Type B pancreatic cell (in vitro differentiated cells): ENCODE measurements at places on chromosomes 5 and 9. TPM values are rescaled to one million over a fixed set of nuclear protein-coding genes. Genes with fewer than 3 reads are reported as not detected.

Gene CSF1R
- 1.6 and 4.0 TPM in 2 replicates for total RNA-seq

Gene TRAF1
- 1.9 and 3.1 TPM in 2 replicates for total RNA-seq

- no peaks in the 10 kb centered on the region for H3K27me3 ChIP-seq
- peak overlapping the region; percentile 84 for H3K4me3 ChIP-seq
- peak overlapping the region; percentile 56 for H3K27ac ChIP-seq
- no peaks in the 10 kb centered on the region for H3K36me3 ChIP-seq
- no peak for DNase-seq
- H3K4me1 ChIP-seq: peaks cover 42% of the 10 kb centered on the region
These were observed 209.3 kb downstream of the DEPDC1B start for GRCh38 chr5:60490597-60491166.

GRCh38 chr9:115649991-115650472, 503.6 kb upstream of the PAPPA start:
- peaks cover 4% of the 10 kb centered on the region for H3K27me3 ChIP-seq
- DNase-seq: no peak
- H3K27ac ChIP-seq: no peak overlapping the region
- H3K36me3 ChIP-seq: no peaks in the 10 kb centered on the region

Gene PCDHAC1
- 6.7 and 9.2 TPM in 2 replicates for total RNA-seq

DNA sequence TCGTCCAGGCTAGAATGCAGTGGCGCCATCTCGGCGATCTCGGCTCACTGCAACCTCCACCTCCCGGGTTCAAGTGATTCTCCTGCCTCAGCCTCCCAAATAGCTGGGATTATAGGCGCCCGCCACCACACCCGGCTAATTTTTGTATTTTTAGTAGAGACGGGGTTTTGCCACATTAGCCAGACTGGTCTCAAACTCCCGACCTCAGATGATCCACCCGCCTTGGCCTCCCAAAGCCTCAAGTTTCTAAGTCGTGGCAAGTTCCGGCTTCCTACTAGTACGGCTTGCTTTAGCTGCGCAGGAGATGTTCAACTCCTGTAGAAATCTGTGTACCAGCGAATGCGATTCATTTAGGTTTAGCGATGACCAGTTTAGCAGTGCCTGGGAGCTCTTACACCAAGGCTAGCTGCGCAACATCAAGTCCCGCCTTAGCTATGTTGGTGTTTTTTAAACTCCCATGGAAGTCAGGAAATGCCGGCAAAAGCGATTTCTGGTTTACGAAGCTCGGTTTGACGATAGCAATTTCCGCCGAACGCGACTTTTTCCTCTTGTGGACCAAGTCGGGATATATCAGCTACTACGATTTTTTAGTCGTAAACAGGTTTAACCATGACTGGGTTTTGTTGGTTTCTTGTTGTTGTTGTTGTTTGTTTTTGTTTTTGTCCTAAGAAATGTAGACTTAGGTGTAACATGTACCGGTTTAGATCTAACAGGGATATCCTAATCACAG, 46.4 kb downstream of the ANXA2R start:
- H3K27ac ChIP-seq: peak overlapping the region; percentile 52
- H3K36me3 ChIP-seq: no peaks in the 10 kb centered on the region
- H3K4me3 ChIP-seq: peak overlapping the region; percentile 85
- no peak for DNase-seq

Gene CTSV
- 6.7 and 11.3 TPM in 2 replicates for total RNA-seq

Gene NPR3
- total RNA-seq: 13.7 and 116 TPM in 2 replicates

Gene C1QTNF3
- 3.2 and 5.1 TPM in 2 replicates for total RNA-seq

Gene PFN3
- total RNA-seq: not detected in 2 replicates

GRCh38 chr9:19445452-19445851, 36.6 kb downstream of the ACER2 start:
- no peaks in the 10 kb centered on the region for H3K27me3 ChIP-seq
- no peaks in the 10 kb centered on the region for H3K4me1 ChIP-seq
- peaks cover 8% of the 10 kb centered on the region for H3K36me3 ChIP-seq
- no peak overlapping the region for H3K4me3 ChIP-seq
- H3K27ac ChIP-seq: no peak overlapping the region

GRCh38 chr9:116629634-116630033, 57.5 kb upstream of the TRIM32 start:
- H3K4me1 ChIP-seq: peaks cover 16% of the 10 kb centered on the region
- no peak for DNase-seq
- H3K4me3 ChIP-seq: no peak overlapping the region

DNA sequence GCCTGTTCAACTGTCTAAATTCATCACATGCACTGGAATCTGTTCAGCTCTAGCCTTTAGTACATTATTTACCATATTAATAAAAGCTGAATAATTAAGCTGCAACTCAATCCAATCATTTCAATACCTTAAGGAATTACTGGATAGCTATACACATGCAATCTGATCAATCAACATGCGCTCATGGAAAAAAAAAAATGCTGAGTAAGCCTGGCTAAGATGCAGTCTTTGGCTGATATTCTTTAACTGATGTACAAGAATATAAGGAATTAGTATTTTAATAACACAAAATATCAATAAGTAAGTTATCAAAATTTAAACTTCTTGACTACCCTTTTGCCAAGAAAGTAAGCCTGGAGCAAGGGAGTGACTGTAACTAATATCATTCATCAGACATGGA, 15.9 kb downstream of the EFNA5 start:
- no peak overlapping the region for H3K4me3 ChIP-seq
- H3K27me3 ChIP-seq: no peaks in the 10 kb centered on the region
- peaks cover 27% of the 10 kb centered on the region for H3K4me1 ChIP-seq
- H3K27ac ChIP-seq: no peak overlapping the region

Gene SURF4
- 173 and 224 TPM in 2 replicates for total RNA-seq

DNA sequence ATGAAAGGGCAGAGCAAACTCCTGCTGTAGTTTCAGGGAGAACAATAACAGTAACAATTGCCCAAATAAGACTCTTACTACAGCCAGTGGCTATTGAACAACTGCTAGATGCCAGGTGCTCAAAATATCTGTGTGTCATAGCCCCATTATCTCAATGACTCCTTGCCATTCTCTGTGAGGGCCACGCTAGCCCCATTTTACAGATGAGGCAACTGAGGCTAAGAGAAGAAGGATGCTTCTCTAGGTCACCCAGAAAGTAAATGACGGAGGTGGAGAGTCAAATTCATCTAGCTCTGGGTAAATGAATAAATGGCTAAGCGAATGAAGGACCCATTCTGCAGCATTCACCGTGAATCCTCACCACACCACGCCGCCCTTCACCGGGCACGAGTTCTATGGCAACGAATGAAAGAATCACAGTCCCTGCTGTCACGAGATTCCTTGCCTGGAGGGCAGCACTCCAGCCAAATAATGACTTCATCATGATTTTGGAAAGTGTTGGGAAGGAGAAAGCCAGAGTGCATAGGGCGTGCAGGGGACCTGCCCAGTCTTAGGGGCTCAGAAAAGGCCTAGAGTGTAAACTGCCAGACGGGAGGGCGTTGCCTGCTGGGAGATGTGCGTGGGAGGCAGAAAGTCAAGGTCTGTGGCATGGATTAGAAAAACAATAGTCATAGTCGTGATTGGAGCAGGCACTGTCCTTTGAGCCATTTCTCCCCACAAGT, 147.2 kb downstream of the C9orf50 start:
- no peak overlapping the region for H3K4me3 ChIP-seq
- no peak for DNase-seq
- H3K27me3 ChIP-seq: no peaks in the 10 kb centered on the region

Gene CERCAM
- 47.3 and 60.8 TPM in 2 replicates for total RNA-seq

- DNase-seq: no peak
- H3K4me3 ChIP-seq: no peak overlapping the region
- peak overlapping the region; percentile 52 for H3K27ac ChIP-seq
- no peaks in the 10 kb centered on the region for H3K36me3 ChIP-seq
- peaks cover 32% of the 10 kb centered on the region for H3K4me1 ChIP-seq
These were observed 28.4 kb upstream of the SSBP2 start for GRCh38 chr5:81779125-81779915.

- no peaks in the 10 kb centered on the region for H3K27me3 ChIP-seq
- H3K4me3 ChIP-seq: no peak overlapping the region
- H3K27ac ChIP-seq: no peak overlapping the region
- no peaks in the 10 kb centered on the region for H3K36me3 ChIP-seq
- H3K4me1 ChIP-seq: peaks cover 37% of the 10 kb centered on the region
- no peak for DNase-seq
These were observed 131.5 kb downstream of the ZSWIM6 start for GRCh38 chr5:61463596-61463995.

DNA sequence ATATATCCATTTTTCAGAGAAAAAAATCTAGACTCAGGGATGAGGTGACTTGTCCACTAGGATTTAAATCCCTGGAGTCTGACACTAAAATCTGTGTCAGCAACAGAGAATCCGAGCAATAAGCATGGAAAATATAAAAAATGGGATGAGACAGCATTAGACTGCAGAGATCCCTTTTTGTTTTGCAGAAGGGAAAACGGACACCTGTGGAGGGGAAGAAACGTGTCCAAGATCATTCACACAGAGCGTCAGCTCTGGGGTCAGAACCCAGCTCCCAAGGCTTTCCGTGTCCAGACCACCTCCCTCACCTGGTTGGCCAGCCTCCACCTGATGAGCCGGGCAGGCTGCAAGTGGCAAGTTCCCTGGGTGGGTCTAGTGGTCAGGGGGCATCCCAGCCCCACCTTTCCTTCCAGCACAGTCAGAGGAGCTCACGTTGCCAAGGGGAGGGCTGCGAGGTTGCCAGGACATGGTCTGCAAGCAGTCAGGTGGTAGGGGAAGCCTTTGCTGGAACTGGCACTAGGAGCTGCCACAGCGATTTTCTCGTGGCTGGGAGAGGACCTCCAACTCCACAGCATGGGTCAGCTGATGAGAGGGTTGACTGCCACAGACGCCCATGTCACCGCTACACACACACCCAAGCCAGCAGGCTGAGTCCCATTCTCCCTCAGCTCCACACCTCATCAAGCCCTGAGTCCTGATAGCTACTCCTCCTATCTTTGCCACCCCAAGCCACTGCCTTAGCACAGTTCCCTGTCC, 65.9 kb upstream of the CPLX2 start:
- no peaks in the 10 kb centered on the region for H3K4me1 ChIP-seq
- H3K4me3 ChIP-seq: no peak overlapping the region
- peaks cover 35% of the 10 kb centered on the region for H3K27me3 ChIP-seq
- no peak overlapping the region for H3K27ac ChIP-seq
- H3K36me3 ChIP-seq: no peaks in the 10 kb centered on the region
- no peak for DNase-seq

Gene PCDHA13
- total RNA-seq: 2.6 and 5.1 TPM in 2 replicates

- no peak overlapping the region for H3K4me3 ChIP-seq
- no peaks in the 10 kb centered on the region for H3K27me3 ChIP-seq
- H3K36me3 ChIP-seq: no peaks in the 10 kb centered on the region
- DNase-seq: no peak
- peak overlapping the region; percentile 23 for H3K27ac ChIP-seq
These were observed 34.8 kb upstream of the GLRX start for GRCh38 chr5:95857185-95857945.

- peaks cover 20% of the 10 kb centered on the region for H3K4me1 ChIP-seq
- DNase-seq: no peak
- no peak overlapping the region for H3K4me3 ChIP-seq
- no peak overlapping the region for H3K27ac ChIP-seq
- H3K36me3 ChIP-seq: no peaks in the 10 kb centered on the region
These were observed 30.1 kb upstream of the RAI14 start for GRCh38 chr5:34626036-34626435.

Gene CDH18
- 17.8 and 20.2 TPM in 2 replicates for total RNA-seq

DNA sequence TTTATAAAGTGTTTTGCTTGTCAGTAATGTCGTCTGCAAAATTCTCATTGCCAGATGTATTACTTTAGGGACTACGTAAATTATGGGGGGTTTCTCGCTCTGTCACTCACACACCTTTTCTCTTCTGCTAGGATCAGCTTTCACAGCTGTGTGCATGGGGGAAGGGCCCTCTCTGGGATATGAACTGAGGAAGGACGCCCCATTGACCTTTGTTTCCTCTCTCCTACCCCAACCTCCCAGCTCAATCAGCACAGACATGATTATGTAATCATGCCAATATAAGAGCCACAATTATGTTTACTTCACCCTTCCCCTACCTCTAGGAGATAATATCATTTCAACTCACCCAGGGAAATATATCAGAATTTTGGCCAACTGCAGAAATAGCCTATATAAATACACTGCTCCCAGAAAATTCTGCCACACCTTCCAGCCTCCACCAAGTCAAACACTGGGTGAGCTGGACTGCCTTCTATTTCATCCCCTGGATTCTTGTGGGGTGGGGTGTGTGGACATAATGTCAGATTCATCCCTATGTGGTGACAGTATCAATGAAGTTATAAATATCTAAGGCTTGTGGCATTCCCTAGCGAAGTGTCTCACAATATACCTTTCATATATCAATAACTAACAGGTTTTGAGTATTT, 12.6 kb upstream of the SEMA5A start:
- H3K4me3 ChIP-seq: no peak overlapping the region
- DNase-seq: no peak
- peaks cover 20% of the 10 kb centered on the region for H3K4me1 ChIP-seq
- no peaks in the 10 kb centered on the region for H3K27me3 ChIP-seq

Gene CDH10
- 5.5 and 14.2 TPM in 2 replicates for total RNA-seq

Gene PTGES
- total RNA-seq: 29.1 and 67.1 TPM in 2 replicates

DNA sequence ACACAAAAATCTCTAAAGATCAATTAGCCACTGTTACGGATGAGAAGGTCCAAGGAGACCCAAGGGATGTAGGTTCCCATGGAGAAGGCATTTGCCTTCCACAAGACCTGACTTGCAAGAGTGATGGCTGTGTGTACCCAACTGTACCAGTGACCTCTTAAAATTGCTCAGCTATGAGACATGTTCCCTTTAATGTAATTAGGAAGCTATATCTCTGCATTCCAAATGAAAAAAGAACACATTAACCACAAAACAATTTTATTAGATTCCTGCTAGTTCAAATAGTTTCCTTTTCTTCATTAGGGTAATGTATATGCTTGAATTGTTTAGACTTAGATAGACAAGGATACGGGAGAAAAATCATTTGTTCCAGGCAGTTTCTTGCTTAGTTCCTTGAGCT, 3.3 kb downstream of the OR2Y1 start:
- no peaks in the 10 kb centered on the region for H3K4me1 ChIP-seq
- no peak for DNase-seq
- H3K27ac ChIP-seq: no peak overlapping the region
- H3K27me3 ChIP-seq: peaks cover 72% of the 10 kb centered on the region

DNA sequence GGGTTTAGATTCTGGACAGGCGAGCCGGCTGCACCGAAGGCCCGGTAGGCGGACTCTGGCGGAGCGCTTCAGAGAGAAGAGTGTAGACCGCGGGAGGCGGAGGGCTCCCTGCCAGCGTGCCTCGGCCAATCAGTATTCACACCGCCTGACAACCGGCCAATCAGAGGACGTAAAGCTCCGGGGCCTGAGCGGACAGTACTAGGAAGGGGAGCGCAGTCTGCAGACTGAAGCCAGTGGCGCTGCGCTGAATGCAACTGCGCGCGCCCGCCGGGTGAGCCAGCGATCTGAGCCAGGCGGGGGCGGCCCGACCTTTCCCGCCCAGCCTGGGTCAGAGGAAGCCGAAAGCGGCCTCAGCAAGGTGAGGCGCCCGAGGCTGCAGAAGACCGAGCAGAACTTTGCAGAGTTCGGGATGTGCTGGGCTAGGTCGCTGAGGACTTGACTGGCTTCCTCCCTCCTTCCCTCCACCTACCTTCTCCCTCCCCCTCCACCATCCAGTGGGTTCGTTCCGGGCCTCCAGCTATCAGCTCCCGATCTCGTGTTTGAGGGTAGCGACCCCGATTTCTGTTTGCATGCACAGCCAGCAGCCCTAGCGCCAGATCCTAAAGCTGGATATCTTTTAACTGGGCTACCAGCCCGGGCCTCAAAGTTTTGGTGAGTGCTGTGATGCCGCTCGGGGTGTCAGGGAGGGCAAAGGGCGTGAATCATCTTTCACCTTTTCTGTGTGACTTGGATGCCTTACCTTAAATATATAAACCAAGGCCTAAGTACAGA, at the start of gene DMRT2:
Gene DMRT2, plus strand, starts transcription at position 233 of the 771 bp plus-strand sequence. CDS start 1,257 bp downstream, outside the sequence.
- peak within 1 kb of the TSS; percentile 82 for H3K27ac ChIP-seq
- peak within 1 kb of the TSS; percentile 85 for H3K4me3 ChIP-seq
- peak; percentile 93 for DNase-seq
- H3K36me3 ChIP-seq: peaks cover 10% of the 10 kb centered on the region
- peaks cover 92% of the 10 kb centered on the region for H3K27me3 ChIP-seq
- H3K4me1 ChIP-seq: peaks cover 38% of the 10 kb centered on the region
